ENCODE measurements at places on chromosomes 12 and 14. TPM values are rescaled to one million over a fixed set of nuclear protein-coding genes. Genes with fewer than 3 reads are reported as not detected.

DNA sequence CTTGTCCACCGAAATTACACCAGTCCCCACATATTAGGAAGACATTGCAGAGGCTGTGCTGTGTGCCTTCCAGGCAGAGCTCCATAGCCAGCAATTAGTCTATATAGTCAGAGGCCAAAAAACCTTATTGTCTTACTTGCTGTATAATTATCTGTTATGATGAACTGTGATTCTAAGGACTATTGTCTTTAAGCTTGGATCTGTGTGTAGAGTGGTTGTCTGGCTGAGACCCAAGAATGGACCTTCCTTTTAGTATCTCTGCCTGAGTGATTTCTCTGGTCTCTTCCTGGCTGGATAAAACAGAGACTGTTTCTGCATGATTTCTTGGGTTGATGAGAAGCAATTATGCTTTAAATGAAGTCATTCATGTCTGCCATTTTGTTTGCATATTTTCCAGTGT, 465.3 kb downstream of the PRKD1 start:
- no peak for DNase-seq

- DNase-seq = no peak
Observed at GRCh38 chr14:23112359-23113178, 6.5 kb downstream of the CEBPE start.

DNA sequence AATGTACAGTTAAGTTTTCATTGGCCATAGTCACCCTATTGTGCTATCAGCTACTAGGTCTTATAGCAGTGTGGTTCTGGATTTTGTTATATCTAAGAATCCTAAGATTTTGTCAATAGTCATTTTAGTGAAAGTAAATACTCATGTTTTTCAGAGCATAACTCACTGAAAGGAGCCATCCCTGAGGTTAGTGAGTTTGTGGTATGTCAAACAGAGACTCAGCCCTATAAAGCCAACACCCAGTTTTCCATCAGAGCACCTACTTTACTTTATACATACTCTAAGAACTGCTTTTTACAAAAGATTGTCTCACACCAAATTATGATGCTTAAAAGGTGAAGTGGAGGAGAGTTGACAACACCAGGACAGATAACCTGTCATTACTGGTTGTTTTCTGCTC, 686.3 kb upstream of the LRFN5 start:
- no peak for DNase-seq

DNA sequence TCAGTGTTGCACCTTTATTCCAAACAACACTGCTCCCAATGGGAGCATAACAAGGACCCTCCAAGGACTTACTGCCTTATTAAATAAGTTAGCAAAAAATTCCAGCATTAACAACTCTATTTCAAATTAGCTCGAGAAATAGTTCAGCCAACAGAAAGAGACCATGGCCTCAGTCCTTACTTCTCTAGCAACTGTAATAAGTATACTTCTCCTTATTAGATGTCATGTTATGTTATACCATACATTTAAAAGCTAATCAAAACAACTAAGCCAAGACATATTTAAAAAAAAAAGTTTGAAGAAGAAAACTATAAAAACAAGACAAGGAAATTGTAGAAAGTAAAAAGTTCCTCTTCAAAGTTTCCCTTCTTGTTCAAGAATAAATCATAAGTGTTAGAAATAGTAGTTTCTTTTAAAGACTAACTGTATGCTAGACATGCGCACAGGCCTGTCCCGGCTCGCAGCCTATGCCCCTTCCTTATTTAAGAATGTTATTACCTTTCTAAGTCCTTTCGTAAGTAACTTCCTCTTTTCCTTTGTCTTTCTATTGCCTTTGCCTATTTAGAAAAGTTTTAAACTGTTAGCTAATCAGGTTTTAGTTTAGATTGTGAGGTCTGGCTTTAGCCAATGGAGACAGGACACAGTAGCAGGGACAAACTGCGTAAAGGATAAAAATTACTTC, 68.6 kb downstream of the RESF1 start:
- DNase-seq = no peak

GRCh38 chr14:50875359-50876070, 3.7 kb downstream of the ABHD12B start:
- DNase-seq = no peak

DNA sequence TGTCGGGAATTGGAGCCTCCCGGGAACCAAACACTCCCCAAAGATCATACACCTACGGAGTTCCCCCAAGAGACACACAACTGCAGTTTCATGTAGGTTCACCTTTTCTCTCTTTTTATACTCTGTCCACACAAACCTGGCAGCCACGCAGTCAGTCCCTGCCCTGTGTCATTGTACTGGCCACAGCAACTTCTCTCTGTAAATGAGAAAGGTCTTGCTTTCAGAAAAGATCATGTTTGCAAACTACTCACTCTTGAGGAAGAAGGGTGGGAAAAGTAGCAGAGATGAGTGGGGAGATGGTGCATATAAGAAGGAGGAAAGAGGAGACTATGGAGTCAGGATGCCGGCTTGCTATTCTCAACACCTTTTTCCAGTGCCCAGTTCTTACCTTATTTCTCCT, 10.4 kb downstream of the ANG start:
- no peak for DNase-seq

DNA sequence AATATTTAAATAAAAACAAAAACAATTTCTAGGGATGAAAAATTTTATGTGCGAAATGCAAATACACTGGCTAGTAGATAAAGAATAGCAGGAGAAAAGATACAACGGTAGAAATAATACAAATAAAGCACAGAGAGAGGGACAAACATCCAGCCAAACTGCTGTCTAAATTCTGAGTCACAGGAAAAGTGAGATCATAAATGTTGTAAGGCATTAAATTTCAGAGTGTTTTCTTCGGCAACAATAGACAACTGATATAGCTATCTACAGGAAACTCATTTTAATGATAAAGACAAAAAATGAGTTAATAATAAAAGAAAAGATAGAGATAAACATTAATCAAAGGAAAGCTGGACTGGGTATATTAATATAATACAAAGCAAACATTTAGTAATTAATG, 122.2 kb downstream of the NTS start:
- DNase-seq = no peak

DNA sequence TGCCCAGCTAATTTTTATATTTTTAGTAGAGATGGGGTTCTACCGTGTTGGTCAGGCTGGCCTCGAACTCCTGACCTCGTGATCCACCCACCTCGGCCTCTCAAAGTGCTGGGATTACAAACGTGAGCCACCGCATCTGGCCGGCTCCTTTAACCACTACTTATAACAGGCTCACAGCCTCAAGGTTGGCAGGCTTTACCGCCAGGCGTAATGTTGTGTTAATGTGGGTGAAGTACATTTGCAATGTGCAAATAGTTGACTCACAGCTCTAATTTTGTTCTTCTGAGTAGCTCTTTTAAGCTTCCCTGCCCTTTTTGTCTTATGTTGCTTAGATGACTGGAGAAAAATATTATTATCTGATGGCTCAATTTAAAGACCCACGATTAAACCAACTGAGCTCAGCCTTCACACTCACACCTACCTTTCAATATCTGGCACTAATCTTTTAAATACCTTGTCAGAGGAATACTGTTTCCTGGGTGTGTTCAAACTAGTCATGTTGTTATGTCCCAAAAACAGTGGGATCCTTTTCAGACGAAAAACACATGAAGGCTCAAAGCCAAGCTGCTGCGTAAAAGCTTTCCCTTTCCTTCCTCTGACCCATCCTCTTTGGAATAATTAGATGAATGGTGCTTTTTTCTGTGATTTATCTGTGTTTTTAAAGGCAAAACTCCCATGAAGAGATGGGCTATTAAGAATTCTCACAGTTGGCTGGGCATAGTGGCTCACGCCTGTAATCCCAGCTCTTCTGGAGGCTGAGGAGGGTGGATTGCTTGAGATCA, 57.2 kb upstream of the USP44 start:
- DNase-seq = no peak

DNA sequence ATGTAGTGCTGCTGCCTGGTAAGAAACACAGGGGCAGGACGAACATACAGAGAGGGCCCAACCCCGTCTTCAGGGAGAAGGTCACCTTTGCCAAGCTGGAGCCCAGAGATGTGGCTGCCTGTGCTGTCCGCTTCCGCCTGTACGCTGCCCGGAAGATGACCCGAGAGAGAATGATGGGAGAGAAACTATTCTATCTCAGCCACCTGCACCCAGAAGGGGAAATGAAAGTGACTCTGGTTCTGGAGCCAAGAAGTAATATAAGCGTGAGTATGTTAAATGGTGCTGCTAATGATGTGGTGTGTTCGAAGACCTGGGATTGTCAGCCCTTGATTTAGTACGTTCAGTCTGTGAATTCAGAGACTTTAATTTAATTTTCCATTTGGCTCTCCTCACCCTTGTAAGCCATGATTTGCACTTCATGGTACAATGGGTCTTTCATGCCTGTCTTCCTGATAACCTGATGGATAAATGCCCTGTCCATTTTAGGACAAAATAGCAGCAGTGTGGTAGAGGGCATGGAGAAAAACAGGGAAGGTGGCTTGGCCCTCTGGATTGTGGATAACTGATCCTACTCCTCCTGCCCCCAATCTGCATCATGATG, 318.9 kb downstream of the SNAPC1 start:
- no peak for DNase-seq

DNA sequence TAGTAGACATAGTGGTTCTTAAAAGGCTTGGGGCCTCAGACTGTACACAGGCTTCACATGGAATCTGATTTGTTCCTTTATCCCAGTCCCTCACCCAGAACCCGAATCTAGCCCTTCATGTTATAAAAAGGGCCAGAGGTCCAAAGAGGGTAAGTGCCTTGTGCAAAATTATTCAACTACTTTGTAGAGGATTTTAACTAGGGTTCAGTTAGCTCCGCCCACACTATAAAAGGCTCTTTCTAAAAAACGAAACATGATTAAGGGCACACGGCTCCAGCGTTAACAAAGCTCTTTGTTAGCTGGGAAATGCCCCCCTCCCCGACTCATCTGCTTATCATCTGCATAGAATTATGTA, 3.2 kb upstream of the SOCS2 start:
- DNase-seq = no peak

DNA sequence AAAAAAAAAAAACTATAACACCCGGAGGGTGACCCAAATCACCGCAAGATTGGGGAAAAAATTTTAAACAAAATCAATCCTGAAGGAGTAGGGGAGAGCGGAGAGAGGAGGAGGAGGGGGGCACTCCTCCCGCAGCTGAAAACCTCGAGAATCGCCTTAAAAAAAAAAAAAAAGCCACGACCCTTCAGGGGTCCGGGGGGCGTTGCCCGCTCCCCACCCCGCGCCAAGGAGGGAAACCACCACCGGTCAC, 254 bp downstream of the GTF2A1 start:
- DNase-seq = no peak

- peak; percentile 79 for DNase-seq
Observed at GRCh38 chr14:73771848-73772638, 57.9 kb upstream of the PNMA1 start.

DNA sequence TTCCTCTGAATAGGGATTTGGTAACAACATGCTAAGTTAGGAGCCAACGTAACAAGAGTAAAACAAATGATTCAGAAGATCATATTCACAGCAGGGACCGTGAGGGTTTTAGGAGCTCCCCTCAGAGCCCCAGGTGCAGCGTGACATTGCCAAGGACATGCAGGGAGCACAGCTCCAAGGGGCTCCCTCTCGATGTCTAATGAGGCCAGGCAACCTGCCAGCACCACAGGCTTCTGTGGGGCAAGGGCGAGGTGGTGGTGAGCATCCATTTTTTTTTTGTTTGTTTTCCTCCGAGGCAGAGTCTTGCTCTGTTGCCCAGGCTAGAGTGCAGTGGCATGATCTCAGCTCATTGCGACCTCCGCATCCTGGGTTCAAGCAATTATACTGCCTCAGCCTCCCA, 95.1 kb upstream of the PTPRB start:
- DNase-seq = no peak

- no peak for DNase-seq
Observed at GRCh38 chr12:114608509-114608908, 75.5 kb downstream of the TBX3 start.

- no peak for DNase-seq
Observed at GRCh38 chr12:111953455-111953854, 59.5 kb downstream of the TMEM116 start.

DNA sequence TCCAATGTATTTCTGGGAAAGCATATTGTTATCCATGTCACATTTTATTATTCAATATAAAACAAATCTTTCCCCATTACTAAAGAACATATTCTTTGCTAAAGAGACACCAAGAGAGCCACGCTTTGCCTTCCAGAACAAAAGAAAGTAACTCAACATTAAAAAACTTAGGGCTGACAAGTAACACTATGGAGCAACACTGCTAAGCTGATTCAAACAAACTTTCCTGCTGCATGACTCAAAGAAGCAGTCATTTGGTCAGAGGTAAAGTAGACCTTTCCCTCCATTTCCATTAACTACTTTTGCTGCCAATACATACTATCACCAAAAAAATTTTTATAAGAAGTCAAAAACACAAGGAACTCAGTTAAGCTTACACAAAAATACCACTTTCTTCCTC, 83.0 kb downstream of the DENND5B start:
- no peak for DNase-seq

DNA sequence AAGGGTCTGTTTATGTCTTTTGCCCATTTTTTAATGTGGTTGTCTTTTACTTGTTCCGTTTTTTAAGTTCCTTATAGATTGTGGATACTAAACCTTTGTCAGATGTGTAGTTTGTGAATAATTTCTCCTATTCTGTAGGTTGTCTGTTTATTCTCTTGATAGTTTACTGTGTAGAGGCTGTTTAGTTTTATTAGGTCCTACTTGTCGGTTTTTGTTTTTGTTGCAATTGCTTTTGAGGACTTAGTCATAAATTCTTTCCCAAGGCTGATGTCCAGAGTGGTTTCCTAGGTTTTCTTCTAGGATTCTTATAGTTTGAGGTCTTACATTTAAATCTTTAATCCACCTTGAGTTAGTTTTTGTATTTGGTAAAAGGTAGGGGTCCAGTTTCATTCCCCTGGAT, 33.9 kb downstream of the SLC39A9 start:
- no peak for DNase-seq

DNA sequence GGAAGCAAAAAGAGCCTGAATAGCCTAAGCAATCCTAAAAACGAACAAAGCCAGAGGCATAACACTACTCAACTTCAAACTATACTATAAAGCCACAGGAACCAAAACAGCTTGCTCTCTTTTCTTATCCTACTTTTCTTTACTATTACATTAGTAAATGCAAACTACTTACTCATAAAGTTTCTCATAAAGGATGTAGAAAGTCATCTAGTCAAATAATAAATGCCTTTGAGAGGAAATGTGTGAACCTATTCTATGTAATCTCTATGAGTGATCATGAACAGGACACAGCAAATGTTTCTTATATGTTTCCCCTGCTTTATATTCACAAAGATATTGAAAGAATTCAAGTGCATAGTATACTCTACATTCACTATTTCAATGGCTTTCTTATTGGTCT, 176.9 kb upstream of the MDGA2 start:
- DNase-seq = no peak

FRMD6 gene
- 169 TPM for polyA plus RNA-seq

FOXN4 gene
- polyA plus RNA-seq = 0.10 TPM

CCDC197 gene
- not detected for polyA plus RNA-seq

IQSEC3 gene
- polyA plus RNA-seq = 0.08 TPM

AQP2 gene
- not detected for polyA plus RNA-seq

FIGNL2 gene
- polyA plus RNA-seq = 0.05 TPM

MYF5 gene
- not detected for polyA plus RNA-seq

HNF1A gene
- polyA plus RNA-seq = not detected

Measured in SK-N-SH (cell line).